Stimulated activated CD8-positive, alpha-beta memory T cell treated with anti-CD3 and anti-CD28 coated beads, Interleukin-15, amount 100 ng/mL, for 1 hour (primary cell): ENCODE measurements at places on chromosomes 2 and 18.

DNA sequence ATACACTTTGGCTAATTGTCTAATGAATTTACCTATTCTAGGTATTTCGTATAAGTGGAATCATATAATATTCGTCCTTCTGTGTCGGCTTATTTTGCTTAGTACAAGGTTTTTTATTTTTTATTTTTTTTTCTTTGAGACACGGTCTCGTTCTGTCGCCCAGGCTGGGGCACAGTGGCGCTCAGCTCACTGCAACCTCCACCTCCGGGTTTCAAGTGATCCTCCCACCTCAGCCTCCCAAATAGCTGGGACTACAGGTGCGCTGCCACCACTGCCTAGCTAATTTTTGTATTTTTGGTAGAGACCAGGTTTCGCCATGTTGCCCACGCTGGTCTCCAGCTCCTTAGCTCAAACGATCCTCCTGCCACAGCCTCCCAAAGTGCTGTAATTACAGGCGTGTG lies 38.2 kb downstream of the PCBP1 start:
- DNase-seq: no peak

GRCh38 chr2:95361216-95361980 lies 41.1 kb upstream of the FAHD2A start:
- DNase-seq: no peak

GRCh38 chr2:19178175-19178574 lies 180.2 kb downstream of the OSR1 start:
- DNase-seq: no peak

GRCh38 chr2:21501376-21502027 lies 377.7 kb downstream of the TDRD15 start:
- no peak for DNase-seq

GRCh38 chr18:75211002-75211621 lies 515 bp downstream of the TSHZ1 start:
- DNase-seq: no peak
